Stimulated activated CD8-positive, alpha-beta memory T cell treated with anti-CD3 and anti-CD28 coated beads, Interleukin-7, amount 100 ng/mL, for 1 hour (primary cell): ENCODE measurements at places on chromosomes 6 and 20.

DNA sequence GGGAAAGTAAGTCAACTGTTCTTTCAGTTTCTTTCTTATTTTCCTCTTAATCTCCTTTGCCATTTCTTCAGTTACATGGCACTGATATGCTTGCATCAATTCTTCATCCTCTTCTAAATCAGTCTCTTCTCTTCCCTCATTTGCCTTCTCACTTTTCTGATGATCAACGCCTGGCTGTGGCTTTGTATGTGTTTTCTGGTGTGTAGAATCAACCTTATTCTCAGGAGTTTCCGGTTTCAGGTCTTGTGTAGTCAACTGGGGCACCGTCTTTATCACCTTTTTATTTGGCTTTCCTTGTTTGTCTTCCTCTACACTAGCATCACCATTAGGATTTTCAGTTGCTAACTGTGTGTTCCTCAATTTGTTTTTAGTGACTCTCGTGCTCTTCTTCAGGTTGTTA lies 31.6 kb downstream of the AHI1 start:
- DNase-seq: no peak

DNA sequence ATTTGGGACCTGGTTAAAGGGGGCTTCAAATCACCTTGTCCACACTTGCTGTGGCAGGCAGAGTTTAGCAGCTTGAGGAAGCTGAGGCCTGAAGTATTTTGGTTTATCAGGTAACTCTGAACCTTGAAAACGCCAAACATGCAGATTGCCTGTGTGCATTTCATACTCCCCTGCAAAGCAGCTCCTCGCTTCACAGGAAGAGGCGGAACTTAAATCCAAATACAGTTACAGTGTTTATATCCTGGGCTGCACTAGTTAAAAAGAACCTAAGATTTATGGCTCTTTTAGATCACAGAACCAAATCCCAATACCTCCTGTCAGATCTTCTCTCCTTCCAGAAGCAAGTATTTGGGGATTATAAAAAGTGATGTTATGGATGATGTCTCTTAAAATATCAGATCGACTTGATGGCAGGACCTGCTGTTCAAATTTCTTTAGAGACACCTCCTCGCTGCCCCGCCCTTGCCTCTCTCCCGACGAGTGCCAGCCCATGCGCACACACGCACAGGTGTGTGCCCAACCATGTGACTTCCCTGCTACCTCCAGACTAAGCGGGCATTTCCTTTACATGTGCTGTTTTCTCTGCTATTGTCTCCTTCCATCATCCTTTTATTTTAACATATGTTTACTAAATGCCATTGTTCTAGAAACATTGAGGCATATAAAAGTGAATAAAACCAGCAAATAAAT lies 224.6 kb upstream of the FOXQ1 start:
- no peak for DNase-seq

DNA sequence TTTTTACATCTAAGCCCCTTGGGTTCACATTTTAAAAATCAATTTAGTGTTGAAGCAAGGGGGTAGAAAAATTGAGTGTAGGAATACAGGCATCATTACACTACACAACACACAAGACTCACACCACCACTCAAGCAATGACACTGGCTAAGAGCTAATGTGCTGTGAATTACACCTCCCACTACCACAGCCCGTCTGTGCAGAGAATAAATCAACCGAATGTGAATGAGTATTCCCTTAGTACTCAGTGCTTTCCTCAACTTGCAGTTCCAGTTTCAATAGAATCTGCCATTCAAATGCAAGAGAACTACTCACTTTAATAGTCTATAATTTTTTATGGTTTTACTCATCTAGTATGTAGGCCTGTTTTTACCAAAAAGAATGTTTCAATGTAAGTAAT lies 114.4 kb downstream of the PDSS2 start:
- no peak for DNase-seq

GRCh38 chr6:39029156-39030011 lies 19.2 kb upstream of the GLP1R start:
- no peak for DNase-seq

DNA sequence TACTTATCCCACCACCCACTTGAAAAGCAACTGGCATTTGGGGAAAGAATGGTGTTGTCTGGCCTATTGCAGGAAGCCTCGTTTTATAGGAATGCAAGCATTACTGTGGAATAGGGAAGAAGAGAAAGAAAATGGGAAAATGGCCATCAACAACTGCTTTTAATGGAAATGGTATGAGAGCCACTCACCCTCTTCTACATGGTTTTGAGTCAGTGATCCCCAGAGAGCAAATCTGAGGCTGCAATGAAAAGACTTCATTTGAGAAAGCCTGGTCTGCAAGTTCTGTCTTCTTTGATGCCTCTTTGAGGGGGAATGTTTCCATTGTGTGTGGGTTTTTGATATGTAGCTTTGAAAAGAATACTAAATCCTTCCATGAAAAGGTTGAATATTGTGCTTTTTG lies 172.3 kb upstream of the HDDC2 start:
- DNase-seq: no peak

- DNase-seq: no peak
Measured at GRCh38 chr6:159233365-159234101, 64.3 kb downstream of the FNDC1 start.
